ENCODE measurements at places on chromosomes 6 and 20. TPM values are rescaled to one million over a fixed set of nuclear protein-coding genes. Genes with fewer than 3 reads are reported as not detected.

- DNase-seq: no peak
Observed at GRCh38 chr20:31709939-31710338, 12.7 kb downstream of the BCL2L1 start.

DNA sequence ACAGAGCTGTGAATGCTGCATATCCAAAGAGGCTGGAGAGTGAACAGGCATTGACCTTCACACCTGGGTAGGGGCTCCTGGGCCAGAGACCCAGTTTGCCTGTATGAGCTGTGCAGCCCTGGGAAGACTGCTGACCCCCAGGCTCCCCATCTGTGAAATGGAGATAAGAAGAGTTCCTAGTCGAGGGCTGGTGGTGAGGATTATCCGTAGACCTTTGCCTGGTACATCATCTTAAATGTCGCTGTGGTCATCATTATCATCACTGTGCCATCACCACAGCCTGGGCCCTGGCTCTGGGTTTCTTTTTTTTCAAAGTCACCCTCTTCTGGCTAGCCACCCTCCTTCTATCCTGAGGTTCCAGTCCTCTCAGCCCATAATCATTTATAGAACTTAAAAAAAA is 12.0 kb downstream of the AGPAT4 start:
- no peak for DNase-seq

The OPN5 gene
- not detected for total RNA-seq

GRCh38 chr6:47351621-47352020 is 41.9 kb upstream of the TNFRSF21 start:
- no peak for DNase-seq

- no peak for DNase-seq
Observed at GRCh38 chr6:96794980-96795379, 42.3 kb downstream of the GPR63 start.

The TNFRSF21 gene
- total RNA-seq: 64.7 TPM

The PDYN gene
- total RNA-seq: not detected

DNA sequence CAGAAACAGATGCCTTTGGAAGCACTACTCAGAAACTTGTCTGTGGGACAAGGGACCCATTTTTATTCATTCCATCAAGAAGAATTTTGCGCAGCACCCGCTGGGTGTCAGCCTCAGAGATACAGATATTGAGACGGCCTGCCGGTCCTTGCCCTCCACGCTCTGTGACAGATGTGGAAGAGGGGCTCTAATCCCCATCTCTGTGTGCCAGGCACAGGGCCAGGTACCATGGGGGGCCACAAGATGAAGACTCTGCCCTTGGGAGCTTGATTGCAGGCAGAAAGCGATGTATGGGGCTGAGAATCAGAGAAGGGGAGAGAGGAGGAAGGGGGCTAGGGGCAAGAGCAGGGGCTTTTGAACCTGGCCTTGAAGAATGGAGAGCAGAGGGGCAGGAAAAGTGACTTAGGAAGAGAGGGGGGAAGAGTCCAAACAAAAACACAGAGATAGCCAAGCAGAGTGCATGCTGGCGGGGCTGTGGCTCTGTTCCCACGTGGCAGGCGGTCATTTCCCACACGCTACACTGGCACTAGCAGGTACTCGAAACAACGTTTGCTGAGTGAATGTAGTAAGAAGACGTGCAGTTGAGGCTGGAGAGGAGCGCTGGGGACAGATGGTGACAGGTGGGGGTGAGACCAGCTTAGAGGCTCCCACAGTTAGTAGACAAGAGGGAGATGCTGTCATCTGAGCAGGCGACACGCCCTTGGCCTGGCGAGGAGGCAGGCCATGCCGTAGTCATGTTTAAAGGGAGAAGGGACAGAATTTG is 170.3 kb upstream of the SNX9 start:
- DNase-seq: no peak

- DNase-seq: no peak
Observed at GRCh38 chr6:165725201-165725600, 62.2 kb upstream of the PDE10A start.

GRCh38 chr6:5103250-5103649 is 18.1 kb downstream of the PPP1R3G start:
- no peak for DNase-seq

The FAM209B gene
- total RNA-seq: 0.32 TPM

The CDH22 gene
- 0.09 TPM for total RNA-seq

- peak; percentile 21 for DNase-seq
Observed at GRCh38 chr6:149026530-149026942, 279.7 kb downstream of the UST start.

- DNase-seq: no peak
Observed at GRCh38 chr6:147255948-147256674, 51.9 kb downstream of the STXBP5 start.

DNA sequence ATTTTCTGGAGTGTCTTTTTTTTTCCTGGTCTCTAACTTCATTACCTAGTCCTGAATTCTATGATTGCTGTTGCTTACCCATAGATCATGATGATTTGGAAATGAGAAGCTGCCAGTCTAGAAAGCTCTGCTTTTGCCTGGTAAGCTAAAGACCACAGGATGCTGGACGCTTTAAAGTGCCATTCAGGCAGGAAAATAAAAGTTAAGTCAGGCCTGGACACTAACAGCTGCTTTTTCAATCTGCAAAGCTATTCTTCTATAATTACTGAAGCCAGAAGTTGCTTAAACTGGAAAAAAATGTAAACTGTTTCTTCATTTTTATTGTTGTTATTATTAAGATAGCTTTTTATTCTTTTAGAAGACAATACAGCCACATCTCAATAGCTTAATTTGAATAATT is 129.8 kb upstream of the SPACA1 start:
- no peak for DNase-seq

- DNase-seq: no peak
Observed at GRCh38 chr6:100269189-100269588, 195.5 kb downstream of the SIM1 start.

GRCh38 chr6:122869437-122870024 is 80.5 kb downstream of the SMPDL3A start:
- DNase-seq: peak; percentile 17

The EFCAB8 gene
- 0.20 TPM for total RNA-seq

The CLVS2 gene
- 0.06 TPM for total RNA-seq

The HLA-DOA gene
- total RNA-seq: 8.4 TPM

GRCh38 chr6:132412656-132413498 is 11.6 kb upstream of the MOXD1 start:
- DNase-seq: no peak
